Renal pelvis (tissue), 12 donors: ENCODE measurements at places on chromosomes 4 and X.

DNA sequence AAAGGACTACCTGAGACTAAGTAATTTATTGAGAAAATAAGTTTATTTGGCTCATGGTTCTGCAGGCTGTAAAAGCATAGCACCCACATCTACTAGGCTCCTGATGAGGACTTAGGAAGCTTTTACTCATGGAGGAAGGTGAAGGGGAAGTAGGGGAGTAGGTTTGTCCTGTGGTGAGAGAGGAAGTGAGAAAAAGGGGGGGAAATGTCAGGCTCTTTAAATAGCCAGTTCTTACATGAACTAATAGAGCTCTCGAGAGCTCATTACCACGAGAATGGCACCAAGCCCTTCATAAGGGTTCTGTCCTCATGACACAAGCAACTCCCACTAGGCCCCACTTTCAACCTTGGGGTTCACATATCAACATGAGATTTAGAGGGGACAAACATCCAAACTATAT, 125.5 kb upstream of the NRK start:
- DNase-seq, result no peak

DNA sequence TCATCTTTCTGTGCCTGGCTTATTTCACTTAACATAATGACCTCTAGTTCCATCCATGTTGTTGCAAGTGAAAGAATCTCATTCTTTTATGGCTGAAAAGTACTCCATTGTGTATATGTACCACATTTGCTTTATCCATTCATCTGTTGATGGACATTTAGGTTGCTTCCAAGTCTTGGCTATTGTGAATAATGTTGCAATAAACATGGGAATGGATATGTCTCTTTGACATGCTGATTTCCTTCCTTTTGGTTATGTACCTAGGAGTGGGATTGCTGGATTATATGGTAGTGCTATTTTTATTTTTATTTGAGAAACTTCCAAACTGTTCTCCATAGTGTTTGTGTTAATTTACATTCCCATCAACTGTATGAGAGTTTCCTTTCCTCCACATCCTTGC, 71.2 kb downstream of the TACR3 start:
- DNase-seq, result no peak

- no peak for DNase-seq
Observed at GRCh38 chrX:71659959-71660358, 7.4 kb upstream of the LOC101059915 start.

GRCh38 chr4:112182604-112183003, 37.4 kb downstream of the FAM241A start:
- DNase-seq, result no peak

GRCh38 chr4:168871632-168872031, 138.4 kb downstream of the CBR4 start:
- DNase-seq, result no peak

DNA sequence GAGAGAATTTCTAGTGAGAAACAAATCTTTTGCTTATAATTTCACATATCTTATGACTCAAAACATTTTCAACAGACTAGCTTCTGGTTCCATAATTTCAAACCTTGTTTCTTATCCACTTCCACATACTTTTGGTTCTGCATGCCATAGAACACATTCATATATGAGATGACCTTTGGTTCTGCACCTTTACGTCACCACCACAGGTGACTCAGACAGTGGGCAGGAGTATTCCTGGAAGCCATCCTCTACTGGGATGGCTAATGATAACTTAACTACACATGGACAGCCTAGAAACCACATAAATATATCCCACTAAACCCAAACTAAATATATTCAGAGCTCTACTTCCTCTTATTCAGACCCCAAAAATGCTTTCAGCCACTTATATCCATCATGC, 133.3 kb downstream of the DCK start:
- no peak for DNase-seq

DNA sequence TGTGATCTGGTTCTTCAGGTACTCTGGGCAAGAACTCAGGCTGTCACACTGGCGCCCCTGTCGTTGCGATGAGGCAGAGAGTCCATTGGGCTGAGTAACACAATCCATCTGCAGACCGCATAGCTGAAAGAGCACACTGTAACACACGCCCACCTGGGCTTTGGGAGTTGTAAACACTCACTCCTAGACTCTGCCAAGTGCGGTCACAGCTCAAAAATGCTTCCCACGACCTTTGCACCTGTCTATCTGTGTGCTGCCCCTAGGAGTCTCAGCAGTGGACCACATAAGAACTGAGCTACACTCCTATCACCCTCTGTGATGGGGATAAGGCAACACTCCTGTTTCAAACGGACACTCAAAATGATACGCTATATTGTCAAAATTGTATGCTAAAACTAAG, 2028.3 kb downstream of the PCDH7 start:
- DNase-seq, result no peak

DNA sequence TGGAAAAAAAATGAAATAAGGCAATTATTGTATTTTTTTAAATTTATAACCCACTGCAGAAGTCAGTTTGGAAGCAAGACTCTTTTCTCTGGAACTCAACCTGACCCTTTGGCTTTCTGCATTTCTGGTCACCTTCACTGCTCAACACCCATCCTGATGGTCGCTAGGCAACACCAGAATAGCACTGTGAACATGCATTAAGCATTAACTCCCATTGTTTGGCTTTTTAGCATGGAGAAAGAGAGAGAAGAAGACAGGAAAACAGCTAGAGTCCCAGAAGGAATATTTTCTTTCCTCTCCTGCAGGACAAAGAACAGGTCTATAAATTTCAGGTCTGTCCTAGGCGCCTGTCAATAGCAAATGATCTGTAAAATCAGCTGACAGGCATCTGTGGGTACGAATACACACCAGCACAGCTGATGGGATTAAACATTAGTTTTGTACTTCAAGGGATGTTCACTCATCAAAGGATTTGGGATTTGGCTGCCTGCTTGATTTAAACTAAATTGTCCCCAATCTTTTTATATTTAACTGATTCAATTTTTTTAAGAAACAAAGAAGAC, 137.2 kb upstream of the ETNPPL start:
- DNase-seq, result no peak

GRCh38 chrX:130300010-130300282, 31.2 kb upstream of the ZNF280C start:
- no peak for DNase-seq

- no peak for DNase-seq
Observed at GRCh38 chr4:183436417-183436816, 8.0 kb upstream of the CDKN2AIP start.

DNA sequence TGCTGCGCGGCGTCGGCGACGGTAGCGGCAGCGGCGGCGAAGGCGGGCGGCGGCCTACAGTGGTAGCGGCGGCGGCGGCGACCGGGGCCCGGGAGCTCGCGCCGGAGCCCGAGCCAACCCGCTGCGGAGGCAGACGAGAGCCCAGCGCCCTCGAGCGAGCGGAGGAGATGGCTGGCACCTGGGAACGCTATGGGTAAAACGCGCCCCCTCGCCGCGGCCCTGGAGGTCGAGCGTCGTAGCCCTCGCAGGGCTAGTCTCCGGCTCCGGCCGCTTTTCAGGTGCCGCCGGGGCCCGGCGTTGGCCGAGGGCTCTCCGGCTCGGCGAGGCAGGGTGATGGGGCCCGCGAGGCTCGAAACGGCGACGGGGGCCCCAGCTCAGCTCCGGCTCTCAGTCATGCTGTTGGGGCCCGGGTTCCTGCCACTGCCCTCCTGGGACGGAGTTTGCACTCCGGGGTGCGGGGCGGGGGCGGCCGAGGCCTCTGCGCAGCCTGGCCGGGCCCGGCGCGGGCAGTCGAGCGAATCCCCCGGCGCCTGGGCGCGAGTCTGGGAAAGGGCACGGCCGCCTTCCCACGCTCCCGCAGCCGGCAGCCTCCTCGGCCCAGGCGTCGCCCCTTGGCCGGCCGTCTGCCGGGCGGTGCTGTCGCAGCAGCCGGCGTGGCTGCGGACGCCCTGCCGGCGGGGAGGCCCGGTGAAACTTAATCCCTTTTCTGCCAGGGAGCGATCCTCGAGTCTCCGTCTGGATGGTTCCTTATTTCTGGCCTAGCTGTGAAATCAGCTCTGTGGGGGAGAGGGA, 768 bp downstream of the MID2 start:
- peak; percentile 31 for DNase-seq

- DNase-seq, result no peak
Observed at GRCh38 chr4:119490335-119490734, 138.3 kb downstream of the PDE5A start.

DNA sequence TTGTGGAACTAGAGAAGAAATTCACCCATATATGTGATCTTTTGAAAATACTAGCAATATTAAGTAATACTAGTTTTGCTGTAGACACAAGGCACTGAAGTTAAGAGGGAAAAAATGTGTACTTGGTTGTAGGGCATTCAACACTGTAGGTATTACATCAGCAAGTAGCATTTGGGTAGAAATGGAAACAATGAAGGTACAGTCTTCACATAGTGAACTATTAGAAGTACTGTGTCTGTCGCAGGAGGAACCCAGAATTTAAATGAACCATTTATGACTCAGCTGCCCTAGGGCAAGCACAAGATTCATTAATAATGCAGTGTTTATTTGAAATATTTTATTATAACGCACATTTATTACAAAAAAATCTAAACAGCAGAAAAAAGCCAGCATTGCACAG, 572.7 kb upstream of the TENM3 start:
- no peak for DNase-seq
